ENCODE measurements at places on chromosomes 11 and 22.
A peak's percentile ranks its signal among the peaks of the same experiment; 100 is the strongest.

GRCh38 chr22:17867160-17867785 lies 93.0 kb upstream of the BID start:
- no peaks in the 10 kb centered on the region for H3K27me3 ChIP-seq
- H3K36me3 ChIP-seq, result peaks cover 5% of the 10 kb centered on the region
- no peaks in the 10 kb centered on the region for H3K4me1 ChIP-seq
- DNase-seq, result no peak

DNA sequence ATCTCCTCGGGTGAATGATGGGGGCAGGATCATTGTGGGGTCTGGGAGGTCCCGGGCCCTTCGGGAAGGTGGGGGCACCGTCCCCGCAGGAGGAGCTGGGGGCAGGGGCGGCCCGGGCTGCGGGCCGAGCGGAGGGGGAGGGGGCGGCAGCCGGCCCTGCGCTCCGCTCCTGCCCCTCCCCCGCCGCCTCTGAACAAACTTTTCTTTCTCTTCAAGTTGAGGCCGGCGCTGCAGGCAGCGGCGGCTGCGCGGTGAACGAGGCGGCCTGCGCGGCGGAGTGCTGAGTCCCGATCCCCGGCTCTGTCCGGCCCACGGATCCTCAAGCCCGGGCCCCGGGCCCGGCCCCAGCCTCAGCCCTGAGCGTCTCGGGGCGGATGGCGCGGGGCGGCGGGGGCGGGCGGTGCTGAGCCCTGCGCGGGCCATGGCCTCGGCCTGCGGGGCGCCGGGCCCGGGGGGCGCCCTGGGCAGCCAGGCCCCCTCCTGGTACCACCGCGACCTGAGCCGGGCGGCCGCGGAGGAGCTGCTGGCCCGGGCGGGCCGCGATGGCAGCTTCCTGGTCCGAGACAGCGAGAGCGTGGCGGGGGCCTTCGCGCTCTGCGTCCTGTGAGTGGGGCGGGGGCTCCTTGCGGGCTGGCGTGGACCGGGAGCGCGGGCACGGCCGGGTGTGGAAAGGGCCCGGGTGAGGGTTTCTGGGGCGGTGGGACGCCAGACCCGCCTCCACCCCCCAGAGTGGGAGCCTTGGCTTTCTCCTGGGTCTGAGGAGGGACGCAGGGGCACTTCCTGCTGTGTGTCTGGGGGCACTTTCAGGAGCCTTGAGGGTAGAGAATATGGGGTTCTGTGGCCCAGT lies at the start of gene INPPL1:
INPPL1 (plus strand) TSS at position 204 of the 847 bp plus-strand sequence; CDS start at position 422, 218 bp downstream.
- H3K36me3 ChIP-seq, result peaks cover 26% of the 10 kb centered on the region
- peak within 1 kb of the TSS; percentile 60 for H3K27ac ChIP-seq
- peak within 1 kb of the TSS; percentile 76 for H3K4me3 ChIP-seq
- H3K4me1 ChIP-seq, result peaks cover 9% of the 10 kb centered on the region
- no peaks in the 10 kb centered on the region for H3K27me3 ChIP-seq
- DNase-seq, result no peak

GRCh38 chr11:101224221-101224620 lies 94.6 kb upstream of the PGR start:
- no peak overlapping the region for H3K4me3 ChIP-seq
- DNase-seq, result no peak
- no peaks in the 10 kb centered on the region for H3K4me1 ChIP-seq
- H3K36me3 ChIP-seq, result no peaks in the 10 kb centered on the region
- H3K27ac ChIP-seq, result no peak overlapping the region

DNA sequence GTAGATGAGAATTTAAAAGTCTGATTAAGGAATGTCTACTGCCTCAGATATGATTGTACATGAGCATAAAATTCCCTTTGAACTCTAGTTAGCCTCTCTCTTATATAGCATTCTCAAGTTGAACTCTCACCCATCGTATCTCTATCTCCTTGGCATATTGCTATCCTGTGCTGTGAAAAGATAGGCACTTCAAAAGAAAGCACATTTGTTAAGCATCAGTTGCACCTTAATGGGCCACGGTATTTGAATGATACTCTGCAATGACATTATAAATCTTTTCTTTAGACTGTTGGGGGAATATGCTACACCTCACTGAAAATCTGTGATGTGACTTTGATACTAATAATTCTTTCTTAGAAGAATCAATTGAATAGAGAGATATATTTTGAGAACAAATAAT lies 570.7 kb downstream of the JRKL start:
- DNase-seq, result no peak
- H3K27me3 ChIP-seq, result no peaks in the 10 kb centered on the region
- H3K4me3 ChIP-seq, result no peak overlapping the region
- H3K4me1 ChIP-seq, result no peaks in the 10 kb centered on the region
